ENCODE measurements at places on chromosomes 1 and 21. TPM values are rescaled to one million over a fixed set of nuclear protein-coding genes. Genes with fewer than 3 reads are reported as not detected.

The GRIK1 gene
- total RNA-seq, result not detected

The GBP7 gene
- total RNA-seq, result not detected

The TRIM62 gene
- 2.2 TPM for total RNA-seq

The PDC gene
- not detected for total RNA-seq

The MROH9 gene
- not detected for total RNA-seq

The PIGR gene
- total RNA-seq, result not detected

The NR5A2 gene
- total RNA-seq, result 8.3 TPM

The IFI44 gene
- total RNA-seq, result 0.71 TPM

The DDR2 gene
- total RNA-seq, result 0.38 TPM

The HAX1 gene
- 96.8 TPM for total RNA-seq

The A3GALT2 gene
- not detected for total RNA-seq

The CHODL gene
- not detected for total RNA-seq

The NCSTN gene
- total RNA-seq, result 46.5 TPM

The SLAMF8 gene
- total RNA-seq, result not detected

The ASCL5 gene
- total RNA-seq, result not detected

The BPNT1 gene
- 21.0 TPM for total RNA-seq

The SH2D1B gene
- 0.15 TPM for total RNA-seq

The CFAP57 gene
- total RNA-seq, result 0.31 TPM

The SASS6 gene
- 4.0 TPM for total RNA-seq

The WNT9A gene
- total RNA-seq, result 6.6 TPM

The CEP104 gene
- total RNA-seq, result 11.8 TPM

The SMPDL3B gene
- 1.1 TPM for total RNA-seq

The HAPLN2 gene
- total RNA-seq, result not detected

The KIF26B gene
- total RNA-seq, result 0.02 TPM

The OR2L3 gene
- total RNA-seq, result not detected

The CLEC20A gene
- total RNA-seq, result not detected

The SPRR2F gene
- not detected for total RNA-seq

The RAVER2 gene
- total RNA-seq, result 5.9 TPM

The AQP10 gene
- not detected for total RNA-seq

The CAMSAP2 gene
- total RNA-seq, result 22.8 TPM

The NAXE gene
- total RNA-seq, result 159 TPM

The PRKAA2 gene
- total RNA-seq, result 2.7 TPM

The MFAP2 gene
- 0.55 TPM for total RNA-seq

The DENND1B gene
- total RNA-seq, result 3.6 TPM

The SETSIP gene
- not detected for total RNA-seq

The OPTC gene
- total RNA-seq, result not detected

The OR2T11 gene
- total RNA-seq, result not detected

The LCK gene
- 0.07 TPM for total RNA-seq

The CFAP74 gene
- not detected for total RNA-seq

Data from A549 treated with DMSO at 1 μM for 4 hours (cell line).